LHCN-M2 (cell line): ENCODE measurements at places on chromosomes 5 and 9.

DNA sequence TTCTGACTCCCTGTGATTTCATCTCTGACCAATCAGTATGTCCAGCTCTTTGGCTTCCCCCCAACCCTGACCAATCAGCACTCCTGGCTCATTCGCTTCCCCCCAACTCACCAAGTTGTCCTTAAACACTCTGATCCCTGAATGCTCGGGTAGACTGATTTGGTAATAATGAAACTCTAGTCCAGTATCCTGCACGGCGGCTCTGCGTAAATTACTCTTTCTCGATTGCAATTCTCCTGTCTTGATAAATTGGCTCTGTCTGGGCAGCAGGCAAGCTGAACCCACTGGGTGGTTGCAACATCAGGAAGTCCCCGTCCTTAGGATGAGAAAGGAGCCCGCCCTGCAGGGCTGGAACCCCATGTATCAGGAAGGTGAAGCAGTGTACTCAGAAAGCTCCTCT is 10.4 kb downstream of the FCN2 start:
- no peak for DNase-seq

GRCh38 chr5:44332285-44332971 is 56.8 kb downstream of the FGF10 start:
- DNase-seq: peak; percentile 45

DNA sequence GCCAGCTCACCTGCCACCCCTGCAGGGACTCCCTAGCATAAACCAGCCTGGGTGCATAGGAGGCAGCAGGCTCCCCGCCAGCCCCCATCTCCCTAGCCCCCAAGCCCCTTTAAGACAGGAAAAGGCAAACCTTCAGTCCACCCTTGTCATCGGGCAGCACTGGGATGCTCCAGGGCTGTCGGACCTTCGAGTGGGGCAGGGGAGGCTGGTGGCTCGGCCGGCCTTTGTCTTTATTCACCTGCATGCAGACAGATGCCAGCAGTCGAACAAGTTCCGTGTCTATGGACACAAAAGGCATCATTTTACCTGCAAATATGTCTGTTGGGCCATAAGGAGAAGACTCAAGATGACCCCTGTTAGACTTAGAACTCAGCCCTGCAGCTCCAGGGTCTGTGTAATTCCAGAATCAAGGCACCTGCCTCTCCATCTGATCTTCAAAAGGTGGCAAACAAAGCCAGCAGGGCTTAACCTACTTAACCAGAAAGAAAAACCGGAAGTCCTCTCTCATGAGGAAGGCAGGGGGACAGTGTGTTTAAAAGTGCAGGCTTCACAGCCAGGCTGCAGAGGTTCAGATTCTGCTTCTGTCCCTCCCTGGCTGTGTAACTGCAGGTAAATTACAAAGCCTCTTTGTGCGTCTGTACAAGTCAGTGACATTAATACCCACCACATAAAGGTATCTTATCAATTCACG is 16.2 kb downstream of the ANKS6 start:
- no peak for DNase-seq

- DNase-seq: peak; percentile 85
Observed at GRCh38 chr5:59328709-59329296, 564.7 kb downstream of the PDE4D start.

DNA sequence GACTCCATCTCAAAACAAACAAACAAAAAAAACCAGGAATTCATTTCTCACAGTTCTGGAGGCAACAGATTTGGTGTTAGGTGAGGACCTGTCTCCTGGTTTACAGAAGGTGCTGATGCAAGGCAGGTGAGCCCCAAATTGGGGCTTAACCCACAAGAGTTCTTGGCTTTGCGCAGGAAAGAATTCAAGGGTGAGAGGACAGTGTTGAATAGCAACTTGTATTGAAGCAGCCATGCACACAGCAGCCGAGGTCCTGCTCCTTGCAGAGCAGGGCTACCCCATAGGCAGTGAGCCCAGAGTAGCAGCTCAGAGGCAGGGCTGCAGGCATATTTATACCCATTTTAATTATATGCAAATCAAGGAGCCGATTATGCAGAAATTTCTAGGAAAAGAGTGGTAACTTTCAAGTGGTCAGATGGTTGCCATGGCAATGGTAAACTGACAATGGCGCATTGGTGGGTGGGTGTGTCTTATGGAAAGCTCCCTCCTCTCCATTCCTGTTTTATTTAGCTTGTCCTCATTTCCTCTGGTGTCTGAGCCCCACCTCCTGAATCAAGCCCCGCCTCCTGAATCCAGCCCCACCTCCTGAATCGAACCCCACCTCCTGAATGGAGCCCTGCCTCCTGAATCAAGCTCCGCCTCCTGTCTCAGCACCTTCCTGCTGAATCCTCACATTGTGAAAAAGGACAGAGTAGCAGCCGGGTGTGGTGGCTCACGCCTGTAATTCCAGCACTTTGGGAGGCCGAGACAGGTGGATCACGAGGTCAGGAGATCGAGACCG is 34.5 kb upstream of the COL5A1 start:
- DNase-seq: peak; percentile 26

DNA sequence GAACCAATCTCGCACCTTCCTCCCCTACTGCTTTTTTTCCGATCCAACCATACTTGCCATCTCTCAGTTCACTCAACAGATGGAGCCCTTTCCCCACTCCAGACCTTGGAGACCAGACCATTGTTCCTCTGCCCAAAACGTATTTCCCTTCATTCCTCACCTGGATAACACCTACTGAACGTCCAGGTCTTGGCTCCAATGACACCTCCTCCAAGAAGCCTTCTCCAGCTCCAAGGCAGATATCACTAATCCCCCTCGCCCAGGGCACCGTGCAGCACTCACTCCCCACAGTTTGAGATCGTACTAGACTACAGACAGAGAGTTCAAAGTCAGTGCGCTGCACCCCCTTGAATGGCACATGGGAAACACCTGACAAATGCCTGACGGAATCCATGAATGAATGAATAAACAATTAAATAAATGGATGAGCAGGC is 47.1 kb upstream of the AKNA start:
- peak; percentile 23 for DNase-seq

DNA sequence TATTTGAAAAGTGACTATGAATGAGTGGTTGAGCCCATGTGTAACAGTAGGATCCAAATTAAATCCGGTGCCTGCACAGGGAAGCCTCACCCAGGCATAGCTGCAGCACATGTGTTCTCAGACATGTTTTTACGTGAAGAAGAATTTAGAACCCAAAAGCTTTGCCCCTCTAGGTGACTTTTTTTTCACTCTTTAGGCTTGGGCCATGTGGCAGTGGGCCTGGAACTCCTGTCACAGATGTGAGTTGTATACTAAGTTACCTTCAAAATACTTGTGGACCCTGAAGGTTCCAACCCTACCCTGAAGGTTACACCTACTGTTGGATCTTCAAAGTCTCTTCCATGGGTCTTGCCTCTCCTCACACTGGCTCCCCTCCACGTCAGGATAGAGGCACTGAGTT is 146.6 kb downstream of the GAS1 start:
- DNase-seq: no peak

DNA sequence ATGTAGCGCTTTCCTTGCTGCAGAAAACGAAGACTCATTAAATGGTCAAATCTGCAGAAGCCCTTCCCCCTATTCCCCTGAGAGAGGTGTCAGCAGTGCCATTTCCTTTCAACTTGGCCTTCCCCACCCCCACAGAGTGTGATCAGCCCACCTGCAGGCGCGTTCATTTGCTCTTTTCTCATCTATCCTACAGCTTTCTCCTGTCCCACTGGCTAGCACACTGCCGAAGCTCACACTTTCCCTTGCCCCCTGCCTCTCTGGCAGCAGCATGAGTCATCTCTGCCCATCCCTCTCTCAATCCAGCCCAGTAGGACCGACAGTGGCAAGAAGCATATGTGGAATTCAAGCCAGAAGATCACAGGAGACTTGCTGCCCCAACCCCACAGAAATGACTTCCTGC is 213.8 kb downstream of the FAM114A2 start:
- no peak for DNase-seq

DNA sequence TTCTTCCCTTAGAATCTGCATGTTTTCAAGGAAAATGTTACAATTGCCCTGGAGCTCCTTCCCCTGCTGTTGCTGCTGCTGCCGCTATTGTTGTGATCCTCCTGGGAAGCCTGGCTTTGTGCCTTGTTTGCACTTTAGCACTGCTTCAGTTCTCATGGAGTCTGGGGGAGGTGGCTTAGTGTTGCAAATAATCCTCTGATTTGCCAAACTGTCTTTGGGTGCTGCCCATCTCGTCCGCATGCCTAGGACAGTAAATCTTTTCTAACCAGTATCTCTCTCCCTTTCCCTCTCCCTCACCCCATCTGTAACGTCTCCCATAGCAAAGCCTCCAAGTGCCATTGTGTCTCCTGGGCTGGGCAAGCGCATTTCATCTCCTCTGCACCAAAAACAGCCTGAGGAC is 30.3 kb downstream of the FAM240B start:
- peak; percentile 56 for DNase-seq

GRCh38 chr9:31554941-31555340 is 829.5 kb upstream of the ACO1 start:
- no peak for DNase-seq

DNA sequence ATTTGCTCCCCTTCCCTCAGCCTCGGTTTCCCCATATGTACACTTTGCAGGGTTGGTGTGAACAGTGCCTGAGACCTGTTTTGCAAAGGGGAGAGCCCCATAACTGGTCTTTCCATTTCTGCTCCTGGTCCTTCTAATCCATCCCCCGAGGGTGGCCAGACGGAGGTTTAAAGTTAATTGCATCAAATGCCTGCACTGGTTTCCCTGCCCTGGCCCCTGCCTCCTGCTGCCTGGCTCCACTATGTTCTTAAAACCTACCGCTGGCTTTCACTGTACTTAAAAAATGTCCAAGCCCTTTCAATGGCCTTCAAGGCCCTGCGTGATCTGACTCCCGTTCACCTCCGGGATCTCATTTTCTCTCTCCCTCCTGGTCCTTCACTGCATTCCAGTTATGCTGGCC is 183.0 kb downstream of the RGS3 start:
- DNase-seq: no peak

GRCh38 chr5:61132559-61132958 is 29.7 kb downstream of the SMIM15 start:
- peak; percentile 57 for DNase-seq

DNA sequence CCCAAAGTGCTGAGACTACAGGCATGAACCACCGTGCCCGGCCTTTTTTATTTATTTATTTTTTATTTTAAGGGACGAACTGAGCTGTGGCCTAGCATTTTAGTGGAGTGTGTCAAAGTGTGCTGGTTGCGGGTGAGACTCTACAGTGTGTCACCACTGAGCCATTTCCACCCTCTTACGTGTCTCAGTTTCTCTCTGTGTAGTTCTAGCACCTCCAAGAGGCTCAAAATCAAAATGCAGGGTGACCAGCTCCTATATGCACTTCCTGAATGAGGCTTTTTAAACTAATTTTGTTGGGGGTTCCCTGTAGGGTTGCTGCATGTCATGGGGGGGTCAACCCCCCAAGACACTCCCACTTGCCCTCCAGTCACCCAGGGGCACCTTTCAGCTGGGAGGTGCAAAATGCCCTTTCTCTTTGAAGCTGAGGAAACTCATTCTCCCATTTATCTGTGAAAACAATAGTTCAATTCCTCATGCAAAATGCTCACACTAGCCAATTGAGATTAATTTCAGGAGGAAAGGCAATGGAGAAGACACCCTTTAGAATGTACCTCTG is 69.3 kb downstream of the COL15A1 start:
- no peak for DNase-seq

DNA sequence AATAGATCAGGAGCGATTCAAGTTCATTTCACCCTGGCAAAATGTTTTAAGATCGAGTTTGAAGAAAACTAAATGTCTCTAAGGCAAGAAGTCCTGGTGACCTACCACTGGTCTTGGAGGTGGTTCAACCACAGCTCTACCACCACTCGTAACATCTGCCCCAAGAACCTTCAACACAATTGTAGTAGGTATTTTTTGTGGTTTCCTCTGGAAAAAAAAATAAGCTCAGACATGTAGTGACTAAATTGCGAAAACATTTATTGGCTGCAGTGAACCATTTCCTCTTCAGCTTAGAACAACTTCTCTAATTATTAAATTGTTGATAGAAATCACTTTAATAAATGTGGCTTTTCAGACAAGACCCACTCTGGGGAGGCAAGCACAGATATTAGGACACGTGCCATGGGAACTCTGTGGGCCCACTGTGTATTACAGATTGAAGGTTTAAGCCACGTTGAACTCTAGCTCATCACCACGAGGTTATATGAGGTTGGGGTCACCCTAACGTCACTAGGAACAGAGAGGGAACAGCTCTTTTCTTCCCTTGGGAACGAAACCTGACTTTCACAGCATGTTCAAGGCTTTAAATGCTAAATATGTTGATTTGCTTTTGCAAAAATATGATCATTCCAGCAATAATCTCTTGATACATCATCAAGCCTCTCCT is 142.9 kb downstream of the HSD17B3 start:
- DNase-seq: peak; percentile 34

DNA sequence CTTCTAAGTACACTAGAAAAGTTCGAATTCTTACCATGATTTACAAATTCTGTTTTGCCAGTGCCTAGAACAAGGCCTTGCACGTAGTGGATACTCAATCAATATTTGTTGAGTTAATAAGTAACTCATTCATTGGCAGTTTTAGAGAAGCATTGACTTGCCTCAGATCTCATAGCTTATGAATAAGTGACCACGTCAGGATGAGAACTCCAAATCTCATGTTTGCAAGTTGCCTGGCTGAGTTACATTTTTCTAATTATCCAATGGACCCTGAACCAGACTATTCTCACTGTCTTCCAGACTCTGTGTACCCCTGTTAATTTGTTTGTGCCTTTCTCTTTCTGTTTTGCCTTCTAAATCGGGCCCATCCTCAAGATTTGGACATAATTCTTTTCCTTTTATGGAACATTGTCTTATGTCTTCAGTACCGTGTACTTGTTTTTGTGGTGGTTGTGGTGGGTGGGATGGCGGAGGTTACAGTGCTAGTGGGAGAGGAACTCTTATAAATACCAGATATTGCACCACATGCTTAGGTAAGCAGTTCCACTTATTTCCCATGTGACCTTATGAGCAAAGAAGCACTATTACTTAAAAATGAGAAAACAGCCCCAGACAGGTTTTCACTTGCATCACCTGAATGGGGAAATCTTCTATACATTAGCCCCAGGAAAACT is 96.3 kb downstream of the UNC13B start:
- no peak for DNase-seq

DNA sequence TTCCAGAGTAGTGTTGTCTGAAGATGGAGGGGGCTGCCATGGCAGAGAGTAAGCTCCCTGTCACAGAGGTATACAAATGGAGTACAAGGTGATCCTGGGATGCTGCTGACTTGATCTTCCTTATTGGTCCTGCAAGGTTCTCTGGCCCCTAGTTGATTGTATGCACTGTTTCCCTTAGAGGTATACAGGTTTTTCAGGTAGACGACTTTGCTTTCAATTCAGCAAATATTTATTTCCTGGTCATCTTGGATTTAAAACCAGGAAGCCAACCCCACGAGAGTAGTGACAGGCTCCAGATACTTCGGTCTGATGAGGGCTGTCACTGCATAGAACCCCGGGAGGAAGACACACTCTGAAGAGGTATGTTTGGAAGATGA is 16.5 kb upstream of the TRIM14 start:
- no peak for DNase-seq

GRCh38 chr5:133840168-133840567 is 128.3 kb downstream of the C5orf15 start:
- no peak for DNase-seq

- DNase-seq: no peak
Observed at GRCh38 chr5:154778534-154778933, 23.4 kb downstream of the LARP1 start.
